ENCODE measurements at places on chromosomes 1 and 21.

- peak; percentile 80 for DNase-seq
These were observed 135.7 kb upstream of the KRTAP19-8 start for GRCh38 chr21:31173881-31174555.

- DNase-seq, result no peak
These were observed 552.9 kb upstream of the CAMK1G start for GRCh38 chr1:209030454-209031167.

DNA sequence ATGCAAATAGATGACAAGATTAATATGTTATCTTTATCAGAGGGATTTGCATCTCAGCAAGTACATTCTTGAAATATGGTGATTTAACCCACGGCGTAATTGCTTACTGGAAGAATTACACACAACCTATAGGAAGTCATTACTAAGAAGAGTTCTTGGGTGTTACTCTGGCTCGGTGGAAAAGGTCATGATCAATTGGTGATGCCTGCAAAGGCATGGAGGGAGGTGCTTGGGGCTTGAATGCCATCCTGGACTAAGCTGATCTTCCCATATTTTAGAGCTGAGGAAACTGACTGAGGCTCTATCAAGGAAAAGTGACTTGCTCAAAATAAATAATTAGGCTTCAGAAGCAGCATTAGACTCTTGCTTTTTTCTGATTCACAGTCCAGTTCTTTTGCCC is 137.5 kb upstream of the JUN start:
- no peak for DNase-seq

DNA sequence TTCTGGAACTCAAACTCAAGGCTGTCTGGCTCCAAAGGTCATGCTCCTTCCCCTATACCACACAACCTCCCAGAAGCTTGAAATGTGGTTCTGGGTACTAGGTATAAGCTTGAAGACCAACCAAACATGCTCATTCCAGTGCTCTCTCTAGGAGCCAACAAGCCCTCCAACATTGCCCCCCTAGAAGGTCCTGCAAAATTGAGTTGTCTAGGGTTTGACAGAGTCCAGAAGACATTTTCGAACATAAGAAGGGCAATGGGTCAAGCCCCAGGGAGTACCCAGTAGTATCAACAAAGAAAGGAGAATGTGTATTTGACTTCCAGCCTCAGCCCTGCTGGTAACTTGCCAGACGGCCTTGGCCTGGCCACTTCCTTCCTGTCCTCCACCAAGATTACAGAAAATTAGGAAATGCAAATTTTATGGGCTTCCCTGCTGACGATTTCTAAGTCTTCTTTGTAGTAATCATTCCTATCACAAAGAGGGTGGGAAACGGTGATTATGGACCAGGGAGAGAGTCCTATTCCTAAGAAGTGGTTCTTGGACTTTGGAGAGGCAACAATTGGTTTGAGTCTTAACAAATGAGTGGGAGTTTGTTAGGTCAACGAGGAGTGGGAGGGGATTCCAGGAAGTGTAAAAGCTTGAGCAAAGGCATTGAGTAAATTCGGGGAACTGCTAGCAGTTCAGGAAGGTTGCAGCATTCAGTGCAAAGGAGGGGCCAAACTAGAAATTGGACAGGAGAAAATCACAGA is 18.7 kb upstream of the SLAMF1 start:
- no peak for DNase-seq

GRCh38 chr1:244672946-244673682 is 20.2 kb downstream of the DESI2 start:
- DNase-seq, result peak; percentile 31

GRCh38 chr1:36906555-36906954 is 127.8 kb downstream of the GRIK3 start:
- no peak for DNase-seq

- DNase-seq, result no peak
These were observed 252.9 kb downstream of the KCNT2 start for GRCh38 chr1:196355206-196355786.

DNA sequence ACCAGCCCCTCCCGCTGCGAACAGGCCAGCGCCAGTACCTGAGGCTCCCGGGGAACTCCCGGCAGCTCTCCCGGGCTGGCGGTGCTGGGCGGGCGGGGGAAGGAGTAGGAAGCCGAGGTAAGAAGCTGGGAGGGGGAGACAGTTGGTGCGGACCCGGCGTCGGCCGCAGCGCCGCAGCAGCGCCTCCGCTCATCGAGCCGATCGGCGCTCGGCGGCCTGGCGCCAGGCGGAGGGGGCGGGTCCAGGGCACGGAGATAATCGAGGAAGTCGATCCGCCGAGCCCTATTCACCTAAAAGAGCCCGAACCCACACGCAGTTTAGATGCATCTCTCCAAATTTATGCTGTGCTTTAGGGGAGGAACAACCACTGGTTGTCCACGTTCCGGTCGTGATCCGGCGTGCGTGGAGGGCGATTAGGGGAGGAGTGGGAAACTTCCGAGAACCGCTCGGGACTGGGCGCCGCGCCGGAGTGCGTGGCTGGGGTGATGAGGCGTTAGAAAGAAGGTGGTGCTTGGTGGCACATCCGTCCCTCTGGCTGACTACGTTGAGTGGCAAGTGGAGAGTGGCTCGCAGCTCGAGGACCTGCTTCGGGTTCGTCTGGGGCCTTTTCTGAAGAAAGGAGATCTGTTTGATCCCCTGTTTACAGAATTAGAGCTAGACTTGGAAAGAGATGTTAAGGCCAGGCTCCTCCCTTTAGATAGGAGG is at the start of gene VAMP4:
Gene VAMP4 (minus strand): TSS at position 194 of the 705 bp plus-strand sequence. CDS start 3,651 bp downstream, outside the sequence.
- peak; percentile 84 for DNase-seq

DNA sequence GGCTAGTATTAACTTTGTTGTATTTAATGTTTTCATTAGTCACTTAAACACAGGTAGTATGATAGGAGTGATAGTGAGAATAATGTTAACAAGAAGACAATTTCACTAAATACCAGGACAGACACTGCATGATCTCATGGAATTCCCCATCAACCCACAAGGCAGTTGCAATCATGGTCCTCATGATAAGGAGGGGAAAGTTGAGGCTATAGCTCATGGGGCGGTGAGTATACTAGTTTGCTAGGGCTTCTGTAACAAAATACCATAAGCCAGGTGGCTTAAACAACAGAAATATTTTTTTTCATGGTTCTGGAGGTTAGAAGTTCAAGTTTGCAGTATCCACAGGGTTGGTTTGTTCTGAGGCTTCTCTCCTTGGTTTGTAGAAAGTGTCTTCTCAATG is 115.8 kb downstream of the DSCAM start:
- no peak for DNase-seq

DNA sequence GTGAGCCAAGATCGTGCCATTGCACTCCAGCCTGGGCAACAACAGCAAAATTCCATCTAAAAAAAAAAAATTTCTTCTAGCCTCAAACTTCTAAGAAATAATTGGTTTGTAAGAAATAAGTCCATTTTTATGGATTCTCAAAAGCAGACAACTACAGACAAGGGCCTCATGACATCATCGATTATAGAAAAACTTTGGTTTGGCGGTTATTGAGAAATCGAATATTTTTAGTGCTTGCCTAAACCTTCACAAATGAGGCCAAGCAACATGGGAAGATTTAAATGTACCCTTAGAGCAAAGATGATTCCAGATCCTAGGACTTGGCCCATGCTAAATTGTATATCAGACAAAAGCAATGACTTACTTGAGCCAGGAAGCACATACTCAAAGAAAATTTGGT is 27.8 kb upstream of the MX1 start:
- DNase-seq, result no peak

DNA sequence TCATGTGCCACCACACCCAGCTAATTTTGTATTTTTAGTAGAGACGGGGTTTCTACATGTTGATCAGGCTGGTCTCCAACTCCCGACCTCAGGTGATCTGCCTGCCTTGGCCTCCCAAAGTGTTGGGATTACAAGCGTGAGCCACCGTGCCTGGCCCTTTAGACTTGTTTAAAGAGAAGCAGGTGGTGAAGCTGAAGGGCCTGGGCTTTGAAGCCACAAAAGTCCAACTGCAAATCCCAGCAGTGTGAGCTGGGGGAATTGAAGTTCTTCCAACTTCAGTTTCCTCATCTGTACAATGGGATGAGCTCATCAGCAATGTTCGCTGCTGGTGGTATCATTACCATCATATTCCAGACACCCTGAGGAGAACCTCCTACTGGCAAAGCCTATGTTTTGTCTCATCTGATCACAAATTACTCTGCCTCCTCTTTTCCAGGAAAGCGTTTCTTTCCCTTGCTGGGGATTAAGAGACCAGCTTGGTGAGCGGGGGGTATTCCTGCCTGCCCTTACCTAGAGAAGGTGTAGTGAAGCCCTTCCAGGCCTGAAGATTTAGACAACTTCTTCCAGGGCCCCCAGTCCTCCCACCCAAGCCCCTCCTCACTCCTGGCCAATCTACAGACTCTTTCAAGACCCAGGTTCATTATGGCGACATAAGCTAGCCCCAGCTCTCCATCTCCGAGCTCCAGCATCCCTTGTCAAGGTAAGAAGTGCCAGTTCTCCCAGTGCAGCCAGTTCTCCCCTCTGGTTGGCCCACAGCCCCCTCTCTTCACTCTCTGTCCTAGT is 2.4 kb upstream of the SHISA4 start:
- DNase-seq, result no peak

GRCh38 chr1:195941314-195941713 is 666.9 kb downstream of the KCNT2 start:
- no peak for DNase-seq

DNA sequence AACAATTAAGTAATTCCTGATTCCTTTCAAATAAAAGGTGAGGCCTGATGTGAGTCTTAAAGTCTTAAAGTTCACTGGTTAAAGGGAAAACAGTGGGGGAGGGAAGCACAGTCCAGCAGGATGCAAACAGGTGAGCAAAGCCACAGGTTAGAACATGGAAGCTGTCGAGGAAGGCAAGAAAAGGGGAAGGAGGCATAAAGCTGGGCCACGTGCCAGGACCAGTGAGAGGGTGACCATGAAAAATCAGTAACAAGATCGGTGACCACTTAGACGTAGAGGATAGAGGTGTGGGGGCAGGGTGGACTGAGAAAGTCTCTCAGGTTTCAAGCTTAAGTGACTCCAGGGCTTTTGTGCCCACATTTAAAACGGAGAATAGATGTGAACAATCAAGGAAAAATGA is 231.3 kb downstream of the SETD4 start:
- no peak for DNase-seq

Measured in pons (tissue), 1 donor.